ENCODE measurements at places on chromosomes 5 and 9.
A peak's percentile ranks its signal among the peaks of the same experiment; 100 is the strongest.

DNA sequence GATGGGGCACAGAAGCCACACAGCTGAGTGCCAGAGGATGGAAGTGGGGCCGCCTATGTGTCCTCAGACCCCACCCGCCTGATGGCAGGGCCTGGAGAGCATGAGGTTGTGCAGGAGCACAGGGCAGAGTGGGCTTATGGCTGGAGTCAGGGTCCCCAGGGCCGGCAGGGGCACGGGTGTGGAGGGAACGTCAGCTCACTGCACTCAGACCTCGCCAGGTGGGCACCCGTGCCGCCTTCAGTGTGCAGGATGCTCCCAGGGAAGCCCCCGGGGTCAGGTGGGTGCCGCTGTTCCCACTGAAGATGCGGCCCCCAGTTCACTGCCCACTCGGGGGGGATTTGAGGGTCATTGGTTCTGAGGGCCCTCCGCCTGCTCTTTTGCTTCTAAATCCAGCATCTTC is 34.9 kb downstream of the EXOC3 start:
- no peak for DNase-seq

DNA sequence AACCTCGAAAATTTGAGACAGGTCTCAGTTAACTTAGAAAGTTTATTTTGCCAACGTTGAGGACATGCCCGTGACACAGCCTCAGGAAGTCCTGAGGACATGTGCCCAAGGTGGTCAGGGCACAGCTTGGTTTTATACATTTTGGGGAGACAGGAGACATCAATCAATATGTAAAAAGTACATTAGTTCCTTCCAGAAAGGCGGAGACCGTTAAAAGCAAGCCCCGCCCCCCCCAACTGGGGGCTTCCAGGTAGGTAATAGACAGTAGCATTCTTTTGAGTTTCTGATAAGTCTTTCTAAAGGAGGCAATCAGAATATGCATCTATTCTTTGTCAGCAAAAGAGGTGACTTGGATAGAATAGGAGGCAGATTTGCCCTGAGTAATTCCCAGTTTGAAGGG is 599 bp upstream of the MOCS2 start:
- no peak for DNase-seq

DNA sequence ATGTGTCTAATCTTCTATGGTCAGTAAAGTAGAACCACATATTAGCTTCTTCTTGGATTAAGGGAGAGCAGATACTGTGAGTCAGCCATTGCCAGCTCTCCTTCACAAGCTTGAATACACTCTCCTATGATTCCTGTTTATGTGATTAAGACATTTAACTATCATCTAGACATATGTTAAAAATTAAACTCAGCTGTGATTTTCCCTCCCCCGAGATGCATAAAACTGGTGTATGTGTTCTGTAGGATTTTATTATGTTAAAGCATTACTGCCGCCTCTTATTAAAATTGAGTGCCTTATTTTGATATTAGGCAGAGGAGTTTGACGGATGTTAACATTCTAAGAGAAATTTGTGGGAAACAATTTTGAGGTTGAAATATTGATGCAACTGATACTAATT is 114.6 kb downstream of the ACTBL2 start:
- DNase-seq: no peak

GRCh38 chr5:29240379-29240778 is 1953.1 kb upstream of the CDH6 start:
- no peak for DNase-seq

GRCh38 chr5:158482125-158482524 is 617.6 kb downstream of the EBF1 start:
- no peak for DNase-seq

- no peak for DNase-seq
These were observed 15.2 kb upstream of the LHX3 start for GRCh38 chr9:136220017-136220729.

DNA sequence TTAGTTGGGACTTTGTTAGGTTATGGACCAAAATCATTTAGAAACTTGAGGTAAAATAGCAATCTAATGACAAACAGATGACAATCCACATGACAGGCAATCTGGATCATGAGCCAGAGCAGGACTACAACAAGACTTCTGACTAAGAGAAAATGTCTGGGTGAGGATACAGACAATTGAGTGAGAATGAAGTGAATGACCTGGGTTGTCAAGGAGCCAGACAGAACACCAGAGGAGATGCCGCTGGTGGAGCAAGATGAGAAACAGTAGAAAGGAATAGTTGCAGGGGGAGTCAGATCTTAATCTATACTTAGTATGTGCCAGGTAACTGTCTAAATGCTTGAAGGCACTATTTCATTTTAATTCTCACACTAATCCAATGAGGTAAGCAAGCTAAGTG is 277.8 kb downstream of the PRELID2 start:
- no peak for DNase-seq

DNA sequence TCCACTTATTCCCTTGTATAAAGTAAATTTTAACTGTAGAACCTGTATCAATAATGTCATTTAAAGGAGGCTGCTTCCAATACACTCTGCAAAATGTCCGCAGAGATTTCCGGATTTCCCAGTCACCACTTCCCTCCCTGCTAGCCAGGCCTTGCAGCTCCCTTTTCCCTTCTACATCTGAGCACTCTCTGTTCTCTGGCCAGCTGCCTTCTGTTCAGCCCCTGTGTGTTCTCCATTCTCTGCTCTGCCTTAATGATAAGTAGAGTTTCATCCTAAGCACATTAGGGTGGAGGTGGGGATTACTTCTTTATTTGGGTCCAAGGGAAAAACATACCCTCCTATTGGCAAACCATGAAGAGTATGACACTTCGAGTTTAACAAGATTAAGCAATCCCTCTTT is 719.6 kb upstream of the WWC1 start:
- no peak for DNase-seq

- DNase-seq: no peak
These were observed 451.7 kb downstream of the AGTPBP1 start for GRCh38 chr9:85290019-85290418.

DNA sequence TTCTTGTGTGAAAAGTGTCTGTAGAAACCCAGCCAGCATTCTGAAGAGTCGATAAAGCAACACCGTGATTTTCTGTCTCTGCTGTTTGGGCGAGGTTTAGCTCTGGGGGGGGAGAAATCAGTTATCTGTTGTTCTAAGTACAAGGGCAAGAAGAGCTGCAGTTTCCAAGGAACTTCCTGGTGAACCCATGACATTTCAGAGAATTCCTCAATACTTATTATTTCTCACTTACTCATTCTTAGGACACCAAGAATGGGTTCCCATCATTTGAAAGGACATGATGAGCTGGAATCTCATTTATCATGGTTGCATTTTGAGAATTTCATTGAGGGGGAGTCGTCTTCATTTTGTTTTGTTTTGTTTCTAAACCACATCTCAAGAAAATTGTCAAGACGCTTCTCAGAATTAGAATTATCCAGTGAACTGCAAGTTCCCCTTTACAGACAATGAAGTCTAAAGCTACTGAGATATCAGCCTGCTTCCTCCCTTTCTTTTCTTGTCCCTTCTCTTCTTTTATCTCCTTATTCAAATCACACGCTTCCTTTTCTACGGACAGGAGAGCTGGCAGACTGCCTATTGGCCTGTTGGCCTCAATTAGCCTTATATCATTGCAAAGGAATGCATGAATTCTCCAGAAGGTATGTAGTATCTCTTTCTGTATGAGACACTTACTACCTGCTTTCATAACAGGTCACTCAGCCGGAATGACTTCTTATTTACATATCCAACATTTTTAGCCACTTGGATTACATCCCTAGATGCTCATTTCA is 53.7 kb downstream of the ZNF462 start:
- no peak for DNase-seq

- no peak for DNase-seq
These were observed 20.7 kb upstream of the ZNF782 start for GRCh38 chr9:96874947-96875460.

- DNase-seq: no peak
These were observed 137.0 kb downstream of the CCDC192 start for GRCh38 chr5:127840198-127840524.

DNA sequence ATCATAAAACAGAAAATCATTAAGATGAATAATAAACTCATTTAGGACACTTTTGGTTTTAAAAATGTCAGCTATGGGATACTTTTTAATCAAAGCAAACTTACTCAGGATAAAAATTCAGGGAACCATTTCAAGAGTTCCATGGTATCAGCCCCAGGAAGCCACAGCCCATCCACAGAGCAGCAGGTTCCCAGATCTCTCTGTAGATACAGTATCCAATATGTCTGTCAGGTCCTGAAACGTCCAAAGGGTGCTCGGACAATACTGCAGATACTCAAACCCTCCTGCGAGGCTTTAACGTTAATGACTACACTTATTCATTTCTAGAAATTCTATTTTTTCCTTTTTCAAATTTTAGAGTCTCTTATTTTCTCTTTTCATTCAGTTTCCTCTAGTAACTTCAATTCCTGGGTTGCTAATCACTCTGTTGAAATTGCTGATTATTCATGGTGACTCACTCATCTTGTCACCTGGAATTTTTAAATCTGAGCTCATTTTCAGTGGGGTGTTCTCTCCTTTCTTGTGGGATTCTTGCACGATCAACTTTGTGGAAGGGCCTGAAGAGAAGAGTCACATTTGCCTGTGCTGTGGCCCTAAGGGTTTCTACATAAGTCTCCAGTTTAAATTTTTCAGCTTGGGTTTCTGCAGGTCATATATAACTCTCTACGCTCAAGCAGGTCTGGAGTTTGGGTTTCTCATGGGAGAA is 435.8 kb downstream of the CTNND2 start:
- no peak for DNase-seq

- no peak for DNase-seq
These were observed 49.9 kb downstream of the TNC start for GRCh38 chr9:115068031-115068430.

- DNase-seq: no peak
These were observed 284.2 kb upstream of the SEMA6A start for GRCh38 chr5:116858705-116859333.

DNA sequence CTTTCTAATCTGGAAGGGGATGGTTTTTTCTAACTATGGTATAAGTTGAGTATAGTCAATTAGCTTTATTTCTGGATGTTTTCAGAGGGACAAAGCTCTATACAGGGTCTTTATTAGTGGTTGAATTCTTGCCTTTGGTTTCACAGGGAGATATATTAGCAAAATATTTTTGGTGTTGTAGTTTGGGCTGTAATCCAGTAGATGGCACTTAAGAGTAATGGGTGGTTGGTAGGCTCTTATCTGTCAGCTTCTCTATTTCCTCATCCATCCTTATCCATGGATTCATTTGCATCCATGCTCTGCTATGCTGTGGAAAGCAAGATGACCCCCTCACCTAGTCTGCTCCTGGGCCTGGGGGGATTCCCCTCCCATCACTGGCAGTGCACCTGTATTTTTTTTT is 363.6 kb upstream of the CYLC2 start:
- no peak for DNase-seq

DNA sequence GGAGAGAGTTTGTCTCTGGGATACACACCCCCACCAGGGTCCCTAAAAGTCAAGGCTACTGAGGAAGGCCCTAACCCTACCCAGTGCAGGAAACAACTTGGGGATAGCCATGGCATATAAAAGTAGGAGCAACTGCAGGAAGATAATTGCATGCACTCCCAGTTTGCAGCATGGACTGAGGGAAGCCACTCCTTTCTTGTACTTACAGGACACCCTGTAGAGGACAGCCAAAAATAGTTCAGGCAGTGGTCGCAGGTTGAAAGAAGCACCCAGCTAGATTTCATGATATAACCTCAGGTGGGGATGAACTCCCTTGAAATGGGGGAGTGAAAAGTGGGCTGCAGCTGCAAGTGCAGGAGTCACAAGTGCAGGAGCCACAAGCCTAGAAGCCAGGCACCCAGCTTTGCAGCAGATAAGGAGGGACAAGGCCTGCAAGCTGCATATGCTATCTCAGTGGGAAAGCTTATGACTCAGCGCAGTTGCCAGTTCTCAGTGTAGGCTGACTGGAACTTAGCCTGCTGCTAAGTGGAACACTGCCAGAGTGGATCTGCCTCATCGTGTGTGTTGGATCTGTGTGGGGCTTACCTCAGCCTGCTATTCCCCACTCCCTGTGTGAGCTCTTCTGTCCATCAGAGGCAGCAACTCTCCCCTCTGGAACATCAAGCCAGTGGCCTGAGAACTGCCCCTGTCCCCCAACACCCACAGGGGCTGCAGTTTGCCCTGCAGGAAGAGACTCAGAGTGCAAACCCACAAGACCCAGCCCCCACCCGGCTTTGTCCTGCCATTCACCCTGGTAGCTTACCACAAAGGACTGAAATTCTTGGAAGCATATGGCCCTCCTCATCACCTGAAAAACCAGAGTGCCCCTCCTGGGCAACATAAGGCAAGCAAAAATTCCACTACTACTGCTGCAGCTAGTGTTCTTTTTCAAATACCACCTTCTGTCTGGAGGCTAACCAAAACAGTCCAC is 42.7 kb downstream of the CYLC2 start:
- DNase-seq: no peak

GRCh38 chr5:1000329-1000728 is 8.3 kb upstream of the NKD2 start:
- DNase-seq: no peak

DNA sequence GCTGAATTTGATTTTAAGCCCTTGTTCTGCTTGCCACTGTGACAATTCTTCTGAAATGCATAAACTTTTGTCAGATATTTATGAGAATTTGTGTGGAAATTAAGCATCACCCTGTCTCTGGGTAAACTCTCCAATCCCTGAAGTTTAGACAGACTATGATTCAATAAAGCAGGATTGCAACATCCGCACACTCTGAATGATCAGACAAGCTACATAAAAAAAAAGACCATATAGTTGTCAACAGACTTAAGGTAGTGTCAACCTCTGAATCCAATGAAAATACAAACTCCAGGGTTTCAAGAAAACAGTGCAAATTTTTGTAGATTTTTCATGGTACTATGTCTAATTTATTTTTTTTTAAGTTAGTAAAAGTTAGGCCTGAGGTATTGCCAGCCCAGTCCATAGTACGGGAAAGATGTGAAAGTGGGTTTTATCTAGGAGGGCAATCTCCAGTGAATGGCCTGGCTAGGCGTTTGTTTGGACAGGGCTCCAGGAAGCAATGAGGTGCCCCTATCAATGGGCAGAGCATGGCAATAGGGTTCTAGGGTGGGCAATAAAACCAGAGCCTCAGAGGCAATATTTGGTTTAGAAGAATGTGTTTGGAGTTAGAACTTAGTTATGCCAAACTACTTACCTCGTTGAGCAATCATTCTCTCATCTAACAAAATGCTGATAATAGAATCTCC is 762.6 kb upstream of the SEMA6A start:
- DNase-seq: no peak

DNA sequence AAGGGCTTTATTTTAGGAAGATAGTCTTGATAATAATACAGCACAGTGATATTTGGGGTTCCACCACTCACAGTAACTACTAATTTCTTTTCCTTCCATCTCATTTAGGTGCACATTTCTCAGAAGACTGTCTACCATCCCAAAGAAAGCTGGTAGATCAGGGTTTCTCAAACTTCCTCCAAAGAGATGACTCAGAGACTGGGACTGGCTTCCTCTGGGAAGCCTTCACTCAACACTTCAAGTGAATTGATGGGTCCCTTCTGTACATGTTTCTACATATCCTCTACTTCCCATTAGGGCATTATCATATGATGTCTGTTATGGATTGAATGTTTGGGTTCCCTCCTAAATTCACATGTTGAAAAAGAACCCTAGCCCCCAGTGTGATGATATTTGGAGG is 138.5 kb downstream of the SPOCK1 start:
- DNase-seq: no peak

GRCh38 chr5:130335117-130335516 is 430.9 kb downstream of the CHSY3 start:
- no peak for DNase-seq

GRCh38 chr5:143889986-143890385 is 78.0 kb downstream of the HMHB1 start:
- peak; percentile 94 for DNase-seq

- peak; percentile 2 for DNase-seq
These were observed 565.7 kb upstream of the FTMT start for GRCh38 chr5:121285801-121286521.

GRCh38 chr5:110687485-110687884 is 39.0 kb downstream of the TMEM232 start:
- DNase-seq: no peak
